ENCODE measurements at places on chromosomes 11 and 22.

DNA sequence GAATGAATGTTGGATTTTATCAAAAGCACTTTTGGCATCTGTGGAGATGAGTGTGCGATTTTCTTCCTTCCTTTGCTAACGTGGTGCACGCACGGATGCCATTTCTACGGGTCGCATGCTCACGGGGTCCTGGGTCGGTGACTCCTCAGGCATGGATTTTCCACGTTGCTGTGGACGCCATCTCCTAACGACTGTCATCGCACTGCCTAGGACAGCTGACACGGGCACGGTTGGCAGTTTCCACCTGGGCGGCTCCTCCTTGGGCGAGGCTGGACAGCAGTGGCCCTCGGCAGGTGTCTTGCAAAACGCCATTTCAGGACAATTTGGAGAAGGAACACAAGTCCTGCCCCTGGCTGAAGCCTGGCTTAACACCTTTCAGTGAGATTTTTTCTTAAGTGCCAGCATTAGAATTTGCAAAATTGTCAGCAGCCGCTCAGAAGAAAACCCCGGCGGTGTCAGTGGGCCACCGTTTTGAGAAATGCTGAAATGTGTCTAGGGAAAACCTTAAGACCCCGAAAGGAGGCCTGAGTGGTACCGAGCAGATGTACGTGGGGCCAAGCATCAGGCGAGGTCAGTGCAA lies 34.7 kb upstream of the TOLLIP start:
- no peak for DNase-seq

- DNase-seq, result no peak
Measured at GRCh38 chr11:65476632-65477148, 22.2 kb upstream of the MALAT1 start.

DNA sequence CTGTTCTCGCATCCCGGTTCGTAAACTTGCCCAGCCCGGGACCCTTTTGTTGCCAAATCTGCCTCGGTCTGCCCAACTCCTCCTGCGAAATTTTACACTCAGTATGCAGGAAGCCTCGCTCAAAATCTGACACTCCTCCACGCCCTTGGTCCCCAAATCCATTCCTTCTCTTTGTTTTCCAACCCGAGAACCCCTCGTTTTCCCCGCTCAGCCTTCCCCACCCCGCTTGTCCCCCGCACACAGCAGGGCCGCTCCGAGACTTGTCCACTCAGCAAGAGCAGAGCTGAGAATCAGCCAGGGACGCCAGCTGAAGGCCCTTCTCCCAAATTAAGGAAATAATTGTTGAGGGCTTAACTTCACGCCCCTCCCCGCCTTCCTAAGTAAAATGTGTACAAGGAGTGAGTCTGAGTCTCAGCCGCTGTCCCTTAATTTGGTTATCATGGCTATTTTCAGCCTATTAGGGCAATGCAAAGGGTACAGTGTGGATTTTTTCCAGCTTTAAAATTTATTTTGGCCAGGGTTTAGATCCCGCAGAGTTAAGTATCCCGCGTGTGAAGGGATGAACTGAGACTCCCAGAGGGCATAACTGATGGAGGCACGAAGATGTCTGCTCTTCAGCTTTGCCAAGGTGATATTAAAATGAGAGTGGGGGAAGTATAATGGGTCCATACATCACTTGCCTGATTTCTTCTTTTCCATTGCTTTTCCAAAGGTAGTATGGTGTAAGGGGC lies 581 bp upstream of the FBXO3 start:
- peak; percentile 54 for DNase-seq

GRCh38 chr11:86219311-86220193 lies 25.0 kb upstream of the EED start:
- no peak for DNase-seq

- no peak for DNase-seq
Measured at GRCh38 chr11:33893711-33894397, 2.0 kb upstream of the LMO2 start.

GRCh38 chr22:45376703-45377102 lies 36.7 kb downstream of the SMC1B start:
- no peak for DNase-seq

DNA sequence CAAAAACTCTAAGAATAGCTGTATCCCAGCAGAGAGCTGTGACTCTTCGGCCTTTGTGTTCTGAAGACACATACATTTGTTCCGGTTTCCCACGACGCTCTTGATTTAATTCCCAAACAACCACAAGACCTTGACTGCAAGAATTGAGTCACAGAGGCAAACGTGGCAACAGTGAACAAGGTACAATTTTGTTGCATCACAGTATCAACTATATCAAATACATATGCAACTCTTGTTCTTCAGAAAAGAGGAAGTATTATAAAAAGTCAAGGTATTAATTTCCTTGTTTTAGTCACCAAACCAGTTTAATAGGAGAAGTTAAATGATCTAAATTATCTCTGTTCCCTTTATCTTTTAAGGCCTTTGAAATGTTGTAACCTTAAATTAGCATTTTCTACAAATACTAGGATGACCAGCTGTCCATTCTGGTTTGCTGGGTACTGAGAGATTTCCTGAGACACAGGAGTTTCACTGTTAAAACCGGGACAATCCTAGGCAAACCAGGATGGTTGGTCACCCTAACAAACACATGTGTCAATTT lies 11.1 kb downstream of the HPS5 start:
- no peak for DNase-seq

- DNase-seq, result peak; percentile 12
Measured at GRCh38 chr22:25419247-25420113, 145.0 kb upstream of the GRK3 start.

DNA sequence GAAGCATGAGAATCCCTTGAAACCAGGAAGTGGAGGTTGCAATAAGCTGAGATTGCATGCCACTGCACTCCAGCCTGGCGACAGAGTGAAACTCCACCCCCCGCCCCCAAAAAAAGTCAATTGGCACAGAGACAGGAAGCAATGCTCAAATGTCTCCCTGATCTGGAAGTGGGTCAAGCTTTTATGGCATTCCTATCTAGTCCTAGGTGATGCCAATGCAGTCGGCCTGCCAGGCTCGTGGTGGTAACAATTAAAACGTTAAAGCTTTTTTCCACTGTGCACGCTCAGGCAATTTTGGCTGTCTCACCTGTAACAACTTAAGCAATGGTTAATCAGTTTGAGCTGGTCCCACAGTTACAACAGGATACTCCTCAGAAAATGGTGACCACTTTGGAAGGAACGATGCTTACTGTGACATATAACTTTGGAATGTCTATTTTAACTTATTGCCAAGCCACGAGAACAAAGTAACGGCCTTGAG lies 18.9 kb upstream of the PISD start:
- no peak for DNase-seq

DNA sequence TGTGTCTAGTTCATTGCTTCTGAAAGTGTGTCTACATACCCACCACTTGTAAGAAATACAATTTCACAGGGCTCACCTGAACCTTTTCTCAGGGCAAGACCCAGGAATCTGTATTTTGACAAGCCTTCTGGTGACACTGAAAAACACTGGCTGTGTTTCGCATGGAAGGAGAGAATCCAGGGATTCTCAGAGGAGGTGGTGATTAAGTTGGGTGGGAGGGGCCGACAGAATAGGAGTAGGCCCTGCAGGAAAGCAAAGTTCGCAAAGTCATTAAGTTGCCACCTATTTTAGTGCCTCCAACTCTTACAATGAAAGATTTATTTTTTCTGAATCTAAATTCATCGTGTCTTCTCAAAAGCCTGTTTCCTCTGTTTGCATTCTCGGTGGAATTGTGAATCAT lies 186.8 kb downstream of the FAT3 start:
- no peak for DNase-seq

DNA sequence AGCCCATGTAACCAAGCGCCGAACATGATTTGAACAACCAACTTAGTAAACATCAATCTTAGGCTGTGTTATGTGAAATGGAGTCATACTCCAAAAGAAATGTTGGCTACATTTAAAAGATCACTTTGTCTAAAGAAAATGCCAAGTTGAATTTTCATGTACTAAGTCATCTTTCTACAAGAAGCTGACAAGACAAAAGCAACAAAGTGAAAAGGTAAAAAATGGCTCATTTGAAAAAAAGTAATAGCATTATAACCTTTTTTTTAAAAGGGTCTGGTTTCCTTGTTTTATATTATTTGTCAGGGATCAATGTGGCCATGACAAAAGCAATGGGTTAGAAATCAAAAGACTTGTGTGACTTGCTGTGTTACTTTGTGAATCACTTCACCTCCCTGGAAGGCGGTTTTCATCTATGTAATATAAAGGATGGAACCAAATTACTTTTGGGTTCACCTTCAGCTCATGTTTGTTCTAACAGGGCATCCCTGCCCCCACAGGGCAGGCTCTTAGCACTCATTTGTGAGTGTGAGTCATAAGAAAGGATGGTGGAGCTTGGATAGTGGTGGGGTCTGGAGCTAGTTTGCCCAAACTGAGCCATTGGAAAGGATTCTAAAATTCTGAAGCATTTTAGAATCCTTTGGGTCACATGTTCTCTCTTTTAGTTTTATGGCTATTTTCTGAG lies 131.9 kb upstream of the MTMR2 start:
- DNase-seq, result peak; percentile 51

GRCh38 chr11:76229690-76230240 lies 23.5 kb upstream of the WNT11 start:
- DNase-seq, result no peak

GRCh38 chr22:43642319-43643206 lies 169.5 kb downstream of the EFCAB6 start:
- DNase-seq, result no peak

DNA sequence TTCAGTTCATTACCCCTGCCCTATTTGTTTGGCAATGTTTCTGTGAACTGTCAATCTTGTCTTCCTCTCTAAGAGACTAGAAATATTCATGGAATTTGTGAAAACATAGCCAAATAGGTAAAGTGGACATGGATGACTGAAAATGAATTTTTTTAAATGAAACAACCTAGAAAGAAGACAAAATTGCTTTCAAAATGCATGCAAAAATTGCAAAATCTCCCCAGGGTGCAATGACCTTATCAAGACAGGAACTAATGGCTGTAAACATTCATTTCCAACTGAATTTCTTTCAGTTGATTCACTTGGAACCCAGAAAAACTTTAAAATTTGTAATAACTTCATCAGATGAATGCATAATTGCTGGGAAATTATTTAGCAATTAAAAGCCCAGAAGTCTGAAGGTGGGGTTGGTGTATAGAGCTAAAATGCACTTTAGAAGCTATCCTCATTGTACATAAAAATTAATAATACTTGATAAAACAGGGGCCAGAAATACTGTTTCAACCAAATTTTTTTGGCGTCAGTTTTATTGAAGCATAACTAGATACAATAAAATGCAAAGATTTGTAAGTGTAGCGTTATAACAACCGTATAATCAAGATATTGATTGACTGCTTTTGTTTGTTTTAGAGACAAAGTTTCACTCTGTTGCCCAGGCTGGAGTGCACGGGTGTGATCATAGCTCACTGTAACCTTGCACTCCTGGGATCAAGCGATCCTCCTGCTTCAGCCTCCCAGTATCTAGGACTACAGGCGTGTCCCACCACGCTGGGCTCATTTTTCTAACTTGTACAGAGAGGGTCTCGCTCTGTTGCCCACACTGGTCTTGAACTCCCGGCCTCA lies 27.6 kb upstream of the SLC35C1 start:
- DNase-seq, result no peak

GRCh38 chr22:23688121-23688520 lies 2.7 kb upstream of the RGL4 start:
- no peak for DNase-seq

DNA sequence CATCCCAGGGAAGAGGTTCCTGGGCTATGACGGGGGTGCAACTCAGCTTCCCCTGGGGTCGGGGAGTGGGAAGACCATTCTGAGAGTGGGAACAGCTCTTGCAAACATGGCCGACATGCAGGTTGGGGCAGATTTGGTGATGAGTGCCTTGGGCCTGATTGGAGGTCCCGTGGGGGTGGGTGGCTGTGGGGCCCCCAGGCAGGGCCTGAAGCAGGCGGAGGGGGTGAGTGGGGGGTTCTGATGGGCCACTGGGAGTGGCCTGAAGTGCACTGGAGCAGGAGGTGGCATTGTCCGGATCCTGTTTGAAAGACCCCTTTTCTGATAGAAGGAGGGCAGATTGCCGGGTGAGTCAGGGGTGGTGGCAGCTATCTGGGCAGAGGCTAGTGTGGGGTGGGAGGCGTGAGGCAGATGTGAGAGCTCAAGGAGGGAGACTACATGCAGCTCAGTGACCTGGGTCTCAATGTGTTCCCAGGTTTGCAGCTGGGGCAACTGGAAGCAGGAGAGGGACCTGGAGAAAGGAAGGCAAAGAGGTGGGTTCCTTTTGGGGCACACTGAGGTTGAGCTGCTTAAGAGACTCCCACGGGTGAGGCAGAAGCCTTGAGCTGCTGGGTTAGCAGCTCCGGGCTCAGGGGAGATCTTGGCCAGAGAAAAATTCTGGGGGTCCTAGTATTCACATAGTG lies 15.1 kb downstream of the MYEOV start:
- no peak for DNase-seq

DNA sequence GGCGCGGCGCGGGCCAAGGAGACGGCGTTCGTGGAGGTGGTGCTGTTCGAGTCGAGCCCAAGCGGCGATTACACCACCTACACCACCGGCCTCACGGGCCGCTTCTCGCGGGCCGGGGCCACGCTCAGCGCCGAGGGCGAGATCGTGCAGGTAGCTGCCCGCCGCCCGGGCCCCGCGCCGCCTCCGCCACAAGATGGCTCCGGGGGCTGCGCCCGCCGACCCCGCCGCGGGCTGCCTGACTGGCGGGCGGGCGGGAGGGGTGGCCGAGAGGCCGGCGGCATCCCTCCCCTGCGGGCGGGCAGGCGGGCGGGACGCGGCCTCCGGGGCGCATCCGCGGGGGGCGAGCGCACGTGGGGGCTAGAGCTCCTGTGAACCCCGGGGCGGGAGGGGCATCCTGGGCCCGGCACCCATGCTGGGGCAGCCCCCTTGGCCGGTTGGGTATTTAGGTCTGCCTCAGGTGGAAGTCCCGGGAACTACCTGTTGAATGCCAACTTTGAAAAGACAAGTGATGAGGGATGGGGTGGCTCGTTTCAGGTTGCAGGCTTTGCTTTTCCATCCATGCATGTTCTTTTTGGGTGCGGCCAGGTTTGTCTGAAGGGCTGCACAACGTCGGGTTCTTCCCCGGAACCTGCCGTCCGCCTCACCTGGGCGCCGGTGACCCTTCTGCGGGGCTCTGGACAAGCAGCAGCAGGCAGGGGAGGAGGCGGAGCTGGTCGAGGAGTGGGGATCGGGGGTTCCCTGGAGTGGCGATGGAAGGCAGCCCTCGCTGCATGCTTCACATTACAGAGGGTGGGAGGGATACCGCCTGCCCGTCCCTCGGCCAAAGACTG lies 760 bp downstream of the ZNRF3 start:
- peak; percentile 64 for DNase-seq

GRCh38 chr11:19696073-19696472 lies 16.6 kb upstream of the NAV2 start:
- no peak for DNase-seq

- DNase-seq, result no peak
Measured at GRCh38 chr11:61972672-61973475, 5.4 kb upstream of the FTH1 start.

GRCh38 chr11:119155733-119156492 lies 7.1 kb downstream of the ABCG4 start:
- peak; percentile 37 for DNase-seq

- no peak for DNase-seq
Measured at GRCh38 chr11:31069447-31070205, 299.9 kb downstream of the DCDC1 start.

Measured in NCI-H1417 (cell line).